Activated T-cell treated with anti-CD3 and anti-CD28 coated beads, Interleukin-2, amount 50 U/mL, for 48 hours (primary cell): ENCODE measurements at places on chromosomes 2 and 18.

GRCh38 chr2:231172025-231172424 lies 26.4 kb upstream of the ARMC9 start:
- DNase-seq = no peak

GRCh38 chr18:8787371-8787670 lies 82.0 kb downstream of the MTCL1 start:
- DNase-seq = no peak

GRCh38 chr2:30930716-30931115 lies 123.5 kb upstream of the CAPN13 start:
- no peak for DNase-seq

DNA sequence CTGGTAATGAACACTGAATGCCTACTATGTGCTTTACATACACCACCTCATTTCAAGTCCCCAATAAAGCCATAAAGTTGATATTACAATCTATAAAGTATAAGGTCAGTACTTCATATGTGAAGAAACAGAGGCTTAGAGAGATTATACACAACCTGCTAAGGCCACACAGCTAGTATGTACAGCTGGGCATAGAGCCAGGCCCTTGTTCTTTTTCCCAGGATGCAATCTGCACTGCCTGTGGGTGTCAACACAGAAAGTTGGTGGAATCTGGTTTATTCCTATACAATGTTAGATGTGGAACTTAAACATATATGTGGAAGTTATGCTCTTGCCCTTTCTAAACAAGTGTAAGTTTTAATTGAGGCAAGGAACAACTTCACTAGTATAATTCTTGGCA lies 32.8 kb downstream of the INSIG2 start:
- no peak for DNase-seq

GRCh38 chr18:48896875-48897511 lies 53.8 kb downstream of the SMAD7 start:
- DNase-seq = peak; percentile 38

DNA sequence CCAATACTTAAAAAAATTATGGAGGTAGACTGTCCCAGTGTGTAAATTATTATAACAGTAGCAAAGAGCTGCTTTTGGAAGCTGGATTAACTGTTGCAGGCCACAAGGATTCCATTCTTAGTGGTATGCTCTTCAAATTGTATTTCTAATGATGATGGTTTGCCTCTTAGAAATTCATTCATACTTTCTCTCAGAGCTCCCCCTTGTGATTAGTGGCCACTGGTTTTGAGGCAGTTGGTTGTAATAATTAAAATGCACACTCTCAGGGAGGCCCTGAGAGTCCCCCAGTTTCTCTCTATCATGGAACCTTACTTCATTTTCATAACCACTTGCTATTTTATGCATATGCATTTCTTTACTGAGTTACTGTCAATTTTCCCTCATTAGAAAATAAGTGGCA lies 122.5 kb downstream of the PLA2R1 start:
- DNase-seq = no peak
